ENCODE measurements at places on chromosomes 12 and 14.

DNA sequence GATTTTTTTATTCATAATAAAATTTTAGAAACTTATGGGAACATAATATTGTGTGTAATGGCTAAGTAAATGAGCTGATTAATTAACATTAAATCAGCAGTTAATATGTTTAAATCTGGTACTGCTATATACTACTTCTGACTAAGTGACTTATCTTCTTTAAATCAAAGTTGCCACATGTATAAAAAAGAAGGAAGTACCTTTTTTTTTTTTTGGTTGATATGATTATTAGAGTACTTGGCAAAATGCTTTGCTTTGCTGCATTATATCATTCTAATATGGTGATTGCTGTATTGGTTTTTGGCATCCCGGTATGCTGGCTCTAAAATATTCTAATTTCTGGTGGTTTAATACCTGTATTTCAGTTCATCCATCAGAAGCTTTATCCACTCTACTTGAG, 319.1 kb upstream of the RGS6 start:
- DNase-seq, result no peak

DNA sequence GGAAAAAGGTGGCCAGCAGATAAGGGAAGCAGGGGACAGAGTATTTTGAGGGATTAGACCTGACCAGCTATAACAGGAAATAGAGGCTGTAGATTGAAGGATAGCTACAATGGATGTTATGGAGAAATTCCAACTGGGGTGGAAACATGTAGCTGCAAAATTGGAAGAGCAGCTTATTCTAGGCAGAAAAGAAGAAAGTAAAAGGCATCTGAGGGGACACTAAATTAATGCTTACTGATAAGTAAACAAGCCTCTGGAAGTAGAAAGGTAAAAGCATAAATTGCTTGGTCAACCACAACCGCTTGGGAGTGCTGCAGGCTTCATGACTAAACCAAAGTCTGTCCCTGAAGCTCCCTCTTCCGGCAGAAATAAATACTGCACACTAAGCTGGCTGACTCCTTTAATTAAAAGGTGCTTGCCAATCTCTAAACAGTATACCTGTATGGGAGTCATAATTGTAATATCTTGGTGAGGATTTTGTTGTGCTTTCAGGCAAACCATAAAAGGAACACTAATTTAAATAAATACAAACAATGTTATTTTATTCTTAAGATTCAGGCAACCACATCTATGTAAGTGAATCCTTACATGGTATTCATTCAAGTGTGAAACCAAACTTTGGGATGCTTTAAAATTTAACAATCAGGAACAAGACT, 7.7 kb downstream of the UBC start:
- DNase-seq, result peak; percentile 75

- DNase-seq, result no peak
These were observed 7.9 kb downstream of the HDAC7 start for GRCh38 chr12:47811581-47812484.

DNA sequence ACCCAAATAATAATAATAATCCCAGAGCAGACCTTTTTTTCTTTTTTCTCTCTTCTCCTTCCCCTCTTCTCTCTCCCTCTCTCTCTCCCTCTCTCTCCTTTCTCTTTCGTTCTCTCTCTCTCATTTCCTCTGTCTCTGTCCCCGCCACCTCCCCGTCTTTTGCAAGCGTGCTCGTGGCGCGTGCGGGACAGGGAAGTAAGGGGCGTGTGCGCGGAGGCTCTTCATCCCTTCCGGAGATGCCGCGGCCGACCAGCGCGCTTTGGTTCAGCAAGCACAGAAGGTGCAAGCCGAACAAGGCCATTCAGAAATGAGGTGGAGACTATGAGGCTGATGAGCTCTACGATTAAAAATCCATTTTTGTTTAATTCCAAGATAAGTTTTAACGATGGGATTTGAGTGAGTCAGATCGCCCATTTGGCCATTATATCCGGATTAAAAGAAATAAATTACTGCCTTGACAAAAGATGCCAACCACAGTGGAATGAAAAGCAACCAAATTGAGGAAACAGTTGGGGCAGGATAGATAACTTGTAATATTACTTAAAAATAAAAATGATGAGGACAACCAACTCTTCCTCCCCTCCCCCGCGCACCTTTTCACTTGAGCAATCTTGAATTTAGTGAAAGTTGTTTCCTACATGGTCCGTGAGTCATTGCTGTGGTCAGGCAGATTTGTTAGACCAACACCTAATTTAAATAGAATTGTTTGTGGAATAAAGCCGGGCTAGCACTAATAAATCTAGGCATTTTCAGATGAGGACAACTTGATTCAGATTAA, 1.2 kb upstream of the AMIGO2 start:
- peak; percentile 22 for DNase-seq

DNA sequence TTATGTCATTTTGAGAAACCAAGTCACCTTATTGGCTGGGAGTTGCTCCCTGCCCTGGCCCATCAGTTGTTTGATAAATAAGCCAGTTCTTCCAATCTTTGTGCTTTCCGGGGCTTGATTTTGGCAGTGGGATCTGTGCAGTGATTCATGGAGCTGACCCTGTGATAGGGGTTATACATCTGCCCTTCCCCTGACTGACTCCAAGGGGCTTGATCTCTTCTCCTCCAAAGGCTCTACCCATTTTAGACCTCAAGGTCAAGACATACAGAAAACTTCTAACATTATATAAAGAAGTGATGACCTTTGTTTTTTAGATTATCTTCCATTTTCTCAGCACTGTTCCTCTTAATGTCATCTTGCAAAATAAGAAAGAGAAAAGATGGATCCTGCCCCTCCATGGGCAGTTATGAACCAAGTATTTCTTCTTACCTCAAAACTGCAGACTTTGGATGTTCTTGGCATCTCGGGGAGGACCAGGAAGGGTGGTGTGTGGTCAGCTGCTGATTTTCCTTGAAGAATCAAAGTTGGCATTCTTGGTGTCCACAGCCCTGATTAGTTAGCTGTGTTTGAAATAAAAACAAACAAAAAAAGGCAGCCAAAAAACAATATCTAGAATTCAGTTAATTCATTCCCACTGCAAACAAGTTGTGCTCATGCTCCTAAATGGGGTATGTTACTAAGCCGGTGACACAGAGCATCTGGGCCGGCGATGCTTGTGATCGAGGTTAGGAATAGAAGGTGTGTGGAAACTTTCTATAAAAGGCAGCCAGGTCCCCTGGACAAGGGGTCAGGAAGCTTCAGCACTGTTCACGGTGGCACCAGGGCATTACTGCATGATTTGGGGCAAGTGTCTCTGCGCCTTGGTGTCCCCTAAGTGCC, 120.2 kb downstream of the SAMD4A start:
- DNase-seq, result no peak

DNA sequence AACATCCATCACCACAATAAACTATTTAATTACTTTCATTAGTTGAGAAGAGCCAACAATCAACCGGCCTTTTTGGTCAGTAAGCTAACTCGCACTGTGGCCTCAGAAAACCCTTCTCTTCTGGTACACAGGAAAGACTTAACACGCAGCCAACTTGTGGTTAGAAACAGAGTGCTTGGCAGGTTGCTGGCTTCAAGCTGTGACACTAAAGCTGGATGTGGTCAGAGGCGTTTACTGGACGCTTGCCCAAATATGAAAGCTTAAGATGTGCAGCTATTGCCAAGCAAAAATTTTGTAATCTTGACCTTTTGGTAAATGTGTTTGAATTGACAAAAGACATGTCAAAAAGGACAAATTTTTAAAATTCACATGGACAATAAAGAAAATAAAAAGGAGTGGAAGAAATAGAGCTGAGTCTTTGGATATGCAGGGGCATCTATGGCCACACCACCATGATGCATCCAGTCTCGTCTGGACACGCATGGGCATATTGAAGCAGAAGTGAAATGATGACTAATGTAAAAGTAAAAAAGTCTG, 2.6 kb upstream of the KLRK1 start:
- DNase-seq, result no peak

- no peak for DNase-seq
These were observed 1.2 kb downstream of the PTPRO start for GRCh38 chr12:15323480-15323879.

DNA sequence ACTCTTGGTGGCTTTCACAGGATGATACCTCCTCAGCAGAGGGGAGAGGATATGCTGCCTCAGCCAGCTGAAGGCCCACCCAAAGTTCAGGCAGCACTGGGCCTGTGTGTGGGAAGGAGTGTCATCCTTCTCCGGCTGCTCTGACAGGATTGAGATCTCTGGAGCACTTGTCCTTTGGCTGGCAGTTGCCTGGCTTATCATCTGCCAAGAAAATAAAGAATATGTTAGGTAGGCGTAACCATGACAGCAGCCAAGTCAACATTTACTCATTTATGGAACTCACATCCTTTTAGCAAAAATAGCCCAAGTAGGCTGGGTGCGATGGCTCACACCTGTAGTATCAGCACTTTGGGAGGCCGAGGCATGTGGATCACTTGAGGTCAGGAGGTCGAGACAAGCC, 68.5 kb downstream of the PPFIBP1 start:
- no peak for DNase-seq

DNA sequence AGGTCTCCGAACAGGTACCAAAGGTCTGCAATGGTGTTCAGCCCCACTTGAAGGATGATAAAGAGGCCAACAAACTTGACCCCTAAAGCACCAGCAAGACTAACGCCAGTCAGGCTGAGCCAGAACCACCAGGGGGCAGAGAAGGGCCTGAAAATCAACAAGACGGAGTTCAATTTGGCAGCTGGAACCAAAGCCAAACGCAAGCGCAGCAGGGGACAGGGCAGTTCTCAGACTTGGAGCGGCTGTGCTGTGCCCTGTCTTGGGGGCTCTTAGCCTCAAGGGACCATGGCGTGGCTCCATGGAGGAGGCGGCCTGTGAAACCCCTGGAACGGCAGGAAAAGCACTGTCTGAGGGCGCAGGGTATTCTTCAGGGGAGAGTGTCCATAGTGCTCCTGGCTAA, 19.6 kb downstream of the POMT2 start:
- DNase-seq, result no peak

- DNase-seq, result no peak
These were observed 514.8 kb downstream of the SLC6A15 start for GRCh38 chr12:84397846-84398245.
